T-helper 1 cell (primary cell): ENCODE measurements at places on chromosomes 11 and 22.

GRCh38 chr11:86576946-86577624, 95.3 kb downstream of the ME3 start:
- no peak for DNase-seq

DNA sequence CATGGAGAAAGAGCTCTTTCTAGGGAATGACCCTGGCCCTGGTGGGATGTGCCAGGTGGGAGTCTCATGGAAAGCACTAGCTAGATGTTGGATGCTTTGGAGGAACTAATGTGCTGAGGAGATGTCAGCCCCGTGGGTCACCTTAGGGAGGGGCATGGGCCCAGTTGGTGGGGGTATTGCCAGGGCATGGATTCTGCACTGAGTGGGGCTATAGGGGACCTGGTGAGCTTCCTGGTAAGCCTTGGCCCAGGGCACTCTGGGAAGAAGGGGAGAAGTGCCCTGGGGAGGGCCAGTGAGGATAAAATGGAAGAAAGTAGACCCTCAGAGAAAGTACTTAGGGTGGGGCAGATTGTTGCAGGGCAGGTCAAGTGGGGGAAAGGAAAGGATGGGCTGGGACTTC, 65.2 kb upstream of the SORL1-AS1 start:
- no peak for DNase-seq

GRCh38 chr11:9379041-9379440, 5.4 kb upstream of the IPO7 start:
- no peak for DNase-seq

DNA sequence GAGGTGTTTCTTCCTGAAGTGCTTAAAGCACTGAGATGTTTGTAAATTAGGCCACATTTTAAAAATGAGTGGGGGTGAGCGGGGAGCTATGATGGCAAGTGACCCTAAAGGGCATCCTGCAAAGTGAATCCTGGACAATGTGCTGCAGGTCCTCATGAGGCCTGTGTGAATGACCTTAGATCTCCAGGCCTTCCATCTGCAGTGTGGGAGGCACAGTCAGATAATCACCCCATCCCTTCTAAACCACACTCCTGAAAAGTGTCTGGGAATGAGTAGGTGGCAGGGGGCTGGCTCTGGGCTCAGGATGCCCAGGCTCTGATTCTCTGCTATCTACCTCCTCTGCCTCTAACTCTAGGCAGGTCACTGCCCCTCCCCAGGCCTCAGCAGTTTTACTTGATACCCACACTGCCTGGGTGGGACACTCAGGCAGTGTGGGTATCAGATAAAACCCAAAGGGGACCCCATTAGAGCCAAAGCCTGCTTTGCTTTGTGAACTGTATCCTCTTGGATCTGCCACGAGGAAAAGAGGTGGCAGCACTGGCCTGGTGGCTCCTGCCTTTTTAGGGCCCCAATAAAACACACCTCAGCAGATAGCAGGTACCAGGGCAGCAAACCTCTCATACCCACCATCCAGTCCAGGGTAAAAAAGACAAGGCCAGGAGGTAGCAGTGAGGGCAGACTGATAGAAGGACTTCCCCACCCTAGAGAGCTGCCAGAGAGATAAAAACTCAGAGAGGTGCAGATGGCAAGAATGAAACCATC, 10.5 kb downstream of the STARD10 start:
- DNase-seq = no peak

DNA sequence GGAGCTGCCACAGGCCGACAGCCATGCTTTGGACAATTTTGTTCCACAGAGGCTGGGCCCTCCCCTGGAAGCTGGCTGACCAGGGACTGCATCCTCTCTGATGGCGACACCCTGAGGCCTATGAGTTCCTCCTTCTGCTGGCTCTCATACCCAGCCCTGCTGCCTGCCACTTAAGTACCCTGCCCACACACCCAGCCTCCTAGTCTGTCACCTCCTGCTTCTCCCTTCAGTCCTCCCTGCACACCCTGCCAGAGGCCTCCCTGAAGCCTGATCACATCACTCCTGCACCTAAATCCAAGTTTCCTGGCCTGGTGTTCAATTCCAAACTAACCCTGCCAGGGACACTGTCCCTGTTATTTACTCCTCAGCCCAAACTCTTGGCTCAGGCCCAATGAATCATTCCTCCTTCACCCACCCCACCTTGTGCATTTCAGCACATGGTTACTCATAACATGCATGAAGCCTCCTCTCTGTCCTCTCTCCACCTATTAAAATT, 136.7 kb upstream of the NECTIN1 start:
- no peak for DNase-seq

GRCh38 chr11:114953039-114953438, 274.7 kb downstream of the NXPE2 start:
- no peak for DNase-seq

GRCh38 chr22:19876314-19876940, 21.8 kb upstream of the GNB1L start:
- DNase-seq = no peak

GRCh38 chr11:121439337-121439736, 12.8 kb upstream of the SORL1 start:
- DNase-seq = no peak

GRCh38 chr22:17607891-17608521, 20.5 kb downstream of the ATP6V1E1 start:
- no peak for DNase-seq

DNA sequence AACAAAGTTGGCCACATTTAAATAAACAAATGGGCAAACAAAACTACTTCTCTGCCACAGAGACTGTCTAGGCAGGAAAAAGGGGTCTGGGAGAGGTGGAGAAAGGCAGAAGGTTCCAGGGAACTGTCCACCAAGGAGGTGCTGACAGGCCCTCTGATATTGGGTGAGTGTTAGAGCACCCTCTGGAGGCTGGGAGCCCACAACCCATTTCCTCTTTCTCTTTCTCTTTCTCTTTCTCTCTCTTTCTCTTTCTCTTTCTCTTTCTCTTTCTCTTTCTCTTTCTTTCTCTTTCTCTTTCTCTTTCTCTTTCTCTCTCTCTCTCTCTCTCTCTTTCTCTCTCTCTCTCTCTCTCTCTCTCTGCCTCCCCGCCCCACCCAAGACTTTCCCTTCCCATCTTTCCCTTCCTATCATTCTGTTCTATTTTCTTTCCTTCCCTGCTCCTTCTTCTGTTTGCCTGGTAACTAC, 912.8 kb downstream of the DLG2 start:
- no peak for DNase-seq

GRCh38 chr11:79054636-79055035, 386.2 kb downstream of the TENM4 start:
- DNase-seq = no peak

DNA sequence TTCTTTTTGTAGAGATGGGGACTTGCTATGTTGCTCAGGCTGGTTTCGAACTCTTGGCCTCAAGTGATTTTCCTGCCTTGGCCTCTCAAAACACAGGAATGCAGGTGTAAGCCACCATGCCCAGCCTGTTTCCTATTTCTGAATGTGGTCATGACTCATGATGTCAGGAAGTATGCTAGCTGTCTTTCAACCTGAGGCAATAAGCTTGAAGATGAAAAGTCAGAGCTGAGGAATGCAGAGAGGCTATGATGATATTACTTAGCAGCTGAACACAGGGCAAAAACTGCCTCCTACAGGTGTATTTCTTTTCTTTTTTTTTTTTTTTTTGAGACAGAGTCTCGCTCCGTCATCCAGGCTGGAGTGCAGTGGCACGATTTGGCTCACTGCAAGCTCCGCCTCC, 9.0 kb upstream of the NUCB2 start:
- DNase-seq = no peak

GRCh38 chr11:15145615-15146014, 30.9 kb downstream of the INSC start:
- DNase-seq = no peak

GRCh38 chr11:33696931-33697638, 3.5 kb downstream of the C11orf91 start:
- DNase-seq = no peak

GRCh38 chr22:44671742-44672141, 30.3 kb upstream of the PRR5 start:
- DNase-seq = no peak

DNA sequence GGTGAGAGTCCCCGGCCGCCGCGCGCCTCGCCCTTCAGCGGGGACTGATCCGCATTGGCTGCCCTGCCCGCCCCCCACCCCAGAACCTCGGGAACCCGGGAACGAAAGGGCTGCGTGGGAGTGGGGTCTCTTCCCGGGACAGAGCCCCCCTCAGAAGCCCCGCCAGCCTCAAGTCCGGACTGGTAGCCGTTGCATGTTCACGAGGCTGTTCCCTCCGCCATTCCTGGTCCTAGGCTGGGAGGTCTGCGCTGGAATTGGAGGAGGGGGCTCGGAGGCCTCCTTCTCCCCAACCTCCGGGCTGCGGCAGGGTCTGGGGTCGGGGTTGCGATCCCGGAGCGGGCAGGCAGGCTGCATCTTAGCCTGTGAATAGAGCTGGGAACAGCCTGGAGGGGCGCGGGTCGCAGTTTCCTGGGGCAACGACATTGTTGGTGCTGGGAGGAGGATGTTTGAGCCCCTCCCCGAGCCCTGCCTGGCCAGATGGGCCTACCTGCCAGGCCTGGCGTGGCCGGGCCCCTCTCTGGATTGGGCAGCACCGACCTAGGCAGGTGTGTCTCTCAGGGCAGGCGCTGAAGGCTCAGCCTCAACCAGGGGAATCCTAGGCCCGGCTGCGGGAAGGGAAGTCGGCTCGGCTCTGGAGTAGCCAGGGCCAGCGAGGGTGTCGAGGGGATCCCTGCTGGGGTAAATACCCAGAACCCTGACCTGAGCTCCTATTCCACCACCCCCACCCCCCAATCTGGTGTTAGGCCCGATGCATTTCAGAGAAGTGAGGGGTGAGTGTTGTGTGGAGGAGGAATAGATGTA, 670 bp downstream of the MAPK8IP1 start:
- no peak for DNase-seq

GRCh38 chr11:94794287-94795168, 26.4 kb downstream of the AMOTL1 start:
- no peak for DNase-seq

DNA sequence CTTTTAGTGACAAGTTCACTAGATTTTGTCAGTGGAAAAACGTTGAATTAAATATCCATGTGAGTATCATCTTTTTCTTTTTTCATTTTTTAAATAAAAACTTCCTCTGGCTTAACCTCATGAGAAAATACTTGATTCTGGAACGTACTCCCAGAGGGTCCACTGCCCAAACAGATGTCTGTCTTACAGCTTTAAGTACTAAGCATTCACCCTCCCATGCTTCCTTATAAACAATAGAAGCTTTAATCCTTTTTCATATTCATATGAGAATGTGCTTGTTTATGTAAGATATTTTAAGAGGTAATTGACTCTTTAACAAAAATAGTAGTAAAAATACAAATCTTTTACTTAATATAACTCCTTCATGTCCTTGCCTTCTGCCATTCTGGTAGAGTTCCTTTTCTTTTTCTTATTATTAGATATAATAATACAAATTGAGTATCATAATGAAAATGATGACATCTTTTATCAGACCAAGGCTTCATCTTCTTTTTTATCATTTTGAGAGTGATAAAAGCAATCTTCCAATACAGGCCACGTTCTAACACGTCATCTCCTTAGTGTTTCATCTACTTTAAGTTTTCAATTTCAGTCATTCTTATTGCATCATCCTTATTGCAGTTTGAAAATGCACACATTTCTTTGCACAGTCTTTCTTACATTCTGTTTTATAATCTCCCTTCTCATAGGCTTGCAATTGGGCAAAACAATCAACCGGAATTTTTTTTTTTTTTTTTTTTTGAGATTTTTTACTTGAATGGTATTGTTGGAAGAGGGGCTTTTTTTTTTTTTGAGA, 69.5 kb upstream of the MYO18B start:
- DNase-seq = peak; percentile 82

GRCh38 chr11:9160166-9160565, 68.8 kb upstream of the SCUBE2 start:
- no peak for DNase-seq

- DNase-seq = no peak
Measured at GRCh38 chr11:128405112-128405511, 182.2 kb downstream of the ETS1 start.

- no peak for DNase-seq
Measured at GRCh38 chr11:111582163-111582562, 20.1 kb upstream of the SIK2 start.

- no peak for DNase-seq
Measured at GRCh38 chr11:118200497-118200896, 24.1 kb upstream of the SCN2B start.

DNA sequence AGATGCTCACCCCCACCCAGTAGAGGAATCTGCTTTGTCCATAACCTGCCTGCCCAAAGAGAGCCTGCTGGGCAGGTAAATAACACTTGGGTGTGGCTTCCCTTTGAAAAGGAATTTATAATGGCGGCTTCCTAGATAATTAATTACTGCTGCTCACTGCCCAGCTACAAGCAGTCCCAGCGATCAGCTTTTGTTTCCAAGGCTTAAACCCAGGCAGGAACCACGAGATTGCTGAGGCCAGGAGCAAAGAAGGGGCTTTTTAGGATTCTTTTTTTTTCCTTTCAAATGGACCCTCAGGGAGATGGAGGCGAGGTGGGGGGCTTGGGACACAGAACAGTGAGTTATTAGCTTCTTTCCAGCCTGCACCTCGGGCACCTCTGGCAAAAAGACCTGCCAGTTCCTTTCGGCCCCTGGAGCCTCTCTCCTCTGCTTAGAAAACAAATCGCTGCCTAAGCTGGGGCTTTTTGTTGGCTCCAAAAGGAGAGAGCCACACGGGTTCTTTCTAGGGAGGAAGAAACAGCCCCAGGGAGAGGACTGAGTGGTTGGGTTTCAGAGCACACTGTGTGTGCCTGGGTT, 107.2 kb downstream of the TSPAN18 start:
- no peak for DNase-seq

DNA sequence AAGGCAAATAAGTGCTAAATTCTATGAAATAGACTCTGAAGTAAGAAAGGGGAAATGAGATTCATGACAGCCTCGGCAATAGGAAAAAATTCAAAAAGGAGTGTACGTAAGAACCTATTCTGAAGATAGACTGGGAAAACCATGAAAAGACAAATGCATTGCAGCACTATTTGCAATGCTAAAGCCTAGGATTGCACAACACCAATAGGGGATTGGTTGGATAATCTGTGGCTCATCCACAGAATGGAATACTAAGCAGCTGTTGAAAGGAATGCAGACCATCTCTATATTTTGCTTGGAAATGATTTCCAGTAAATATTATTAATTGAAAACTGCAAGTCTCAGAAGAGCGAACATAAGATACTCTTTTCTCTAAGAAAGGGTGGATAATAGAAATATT, 91.7 kb upstream of the CLMP start:
- DNase-seq = no peak

GRCh38 chr11:13102513-13102840, 93.4 kb downstream of the RASSF10 start:
- no peak for DNase-seq

GRCh38 chr11:86644291-86644690, 28.1 kb downstream of the ME3 start:
- no peak for DNase-seq

DNA sequence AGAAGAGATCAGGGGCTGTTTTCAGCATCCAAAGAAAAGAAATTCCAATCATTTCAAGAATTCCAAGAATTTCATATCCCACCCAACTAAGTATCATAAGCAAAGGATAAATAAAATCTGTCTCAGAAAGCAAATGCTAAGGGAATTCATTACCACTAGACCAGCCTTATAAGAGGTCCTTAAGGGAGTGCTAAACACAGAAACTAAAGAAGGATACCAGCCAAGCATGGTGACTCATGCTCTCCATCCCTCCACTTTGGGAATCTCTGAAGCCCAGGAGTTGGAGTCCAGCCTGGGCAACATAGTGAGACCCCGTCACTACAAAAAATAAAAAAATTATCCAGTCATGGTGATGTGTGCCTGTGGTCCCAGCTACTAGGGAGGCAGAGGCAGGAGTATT, 17.8 kb downstream of the FADD start:
- DNase-seq = no peak
